GM06990 (cell line): ENCODE measurements at places on chromosomes 11 and 22.

DNA sequence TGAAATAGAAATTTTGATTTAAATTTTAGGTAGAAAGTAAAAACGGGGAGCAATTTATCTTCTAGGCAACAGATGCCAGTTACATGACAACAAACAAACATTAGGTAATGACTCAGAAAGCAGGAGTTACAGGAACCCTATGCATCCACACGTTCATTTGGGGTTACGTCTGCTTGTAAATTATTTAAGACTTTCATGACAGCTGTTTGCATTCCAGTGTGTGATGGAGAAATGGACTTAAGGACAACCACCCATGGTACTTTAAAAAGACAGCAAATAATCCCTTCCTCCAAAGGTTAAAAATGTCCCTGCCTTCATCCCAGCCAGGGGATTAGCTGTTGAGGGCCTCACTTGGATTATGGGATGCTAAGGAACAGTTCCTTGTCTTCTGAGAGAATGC lies 11.8 kb downstream of the E2F8 start:
- DNase-seq, result no peak

GRCh38 chr11:1105183-1105565 lies 30.5 kb downstream of the MUC2 start:
- no peak for DNase-seq

DNA sequence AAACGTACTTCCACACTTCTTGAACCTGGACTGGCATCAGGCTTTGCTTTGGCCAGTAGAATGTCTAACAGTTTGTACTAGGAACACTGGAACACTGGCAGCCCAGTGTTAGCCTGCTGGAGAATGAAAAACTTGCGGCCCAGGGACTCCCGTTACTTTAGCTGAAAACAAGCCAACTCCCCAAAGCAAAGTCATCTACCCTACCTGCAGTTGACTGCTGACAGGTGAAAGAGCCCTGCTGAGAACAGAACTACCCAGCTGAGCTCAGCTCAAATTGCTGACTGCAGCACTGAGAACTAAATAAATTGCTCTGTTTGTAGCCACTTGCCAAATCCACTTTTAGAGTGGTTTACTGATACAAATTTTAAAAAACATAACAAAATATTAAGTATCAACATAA lies 342.5 kb downstream of the LRRC4C start:
- no peak for DNase-seq

DNA sequence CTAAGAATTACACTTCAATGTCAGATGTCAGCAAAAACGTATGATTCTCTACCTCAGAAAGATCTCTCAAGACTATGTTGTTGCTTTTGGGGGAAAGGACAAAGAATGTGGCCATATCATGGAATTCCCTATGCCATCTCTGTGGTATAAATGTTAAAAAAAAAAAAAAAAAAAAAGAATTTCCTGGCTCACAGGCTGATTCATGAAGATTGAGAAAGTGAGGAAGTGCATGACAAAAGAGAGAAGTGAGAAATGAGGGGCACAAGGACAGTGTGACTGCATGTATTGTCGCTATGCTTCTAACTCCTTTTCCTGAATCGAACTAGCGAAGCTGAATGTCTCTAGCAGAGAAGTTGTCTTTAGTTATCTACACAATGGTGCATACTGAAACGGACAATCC lies 80.6 kb upstream of the CARD18 start:
- no peak for DNase-seq

DNA sequence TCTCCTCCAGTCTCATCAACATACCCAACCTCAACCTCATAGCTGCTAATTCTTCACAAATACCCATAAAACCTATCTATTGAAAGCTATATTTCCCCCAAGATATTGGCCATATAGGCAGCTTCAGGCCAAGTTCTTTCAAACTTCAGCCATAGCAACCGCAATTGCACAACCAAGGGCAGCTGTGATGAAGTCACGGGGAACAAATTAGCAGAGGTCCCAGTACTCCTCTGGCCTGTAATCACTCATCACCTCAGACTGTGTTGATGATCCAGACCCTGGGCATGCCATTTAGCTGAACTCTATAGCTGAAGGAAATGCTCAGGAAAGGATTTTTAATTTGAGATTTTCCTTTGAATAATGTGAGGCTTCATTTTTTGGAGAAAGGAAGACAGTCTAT lies 84.1 kb downstream of the SLC1A2 start:
- DNase-seq, result no peak

- no peak for DNase-seq
These were observed 528.0 kb downstream of the SOX6 start for GRCh38 chr11:15828215-15828853.

DNA sequence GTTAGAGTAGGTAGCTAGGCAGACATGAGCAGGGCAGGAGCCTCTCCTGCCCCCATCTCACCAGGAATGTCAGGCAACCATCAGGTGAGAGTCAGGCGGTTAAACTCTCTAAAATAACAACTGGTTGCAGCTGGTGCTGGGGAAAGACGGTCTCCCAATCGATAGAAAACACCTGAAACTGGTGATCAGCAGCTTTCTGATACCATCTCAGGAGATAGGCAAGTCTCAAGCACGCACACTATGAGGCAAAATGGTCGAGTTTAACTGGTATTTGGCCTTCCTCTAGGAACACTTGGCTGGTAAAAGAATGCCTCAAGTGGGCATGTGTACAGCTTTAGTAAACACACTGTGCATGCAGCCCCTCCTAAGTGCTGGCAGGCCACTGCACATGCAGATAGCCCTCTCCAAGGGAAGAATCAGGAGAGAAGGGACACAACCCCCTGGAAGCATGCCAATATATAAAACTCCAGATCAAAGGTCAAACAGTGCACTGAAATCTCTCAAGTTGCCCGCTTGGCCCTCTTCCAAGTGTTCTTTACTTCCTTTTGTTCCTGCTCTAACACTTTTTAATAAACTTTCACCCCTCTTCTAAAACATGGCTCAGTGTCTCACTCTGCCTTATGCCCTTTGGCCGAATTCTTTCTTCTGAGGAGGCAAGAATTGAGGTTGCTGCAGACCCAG lies 88.7 kb downstream of the USP35 start:
- no peak for DNase-seq

DNA sequence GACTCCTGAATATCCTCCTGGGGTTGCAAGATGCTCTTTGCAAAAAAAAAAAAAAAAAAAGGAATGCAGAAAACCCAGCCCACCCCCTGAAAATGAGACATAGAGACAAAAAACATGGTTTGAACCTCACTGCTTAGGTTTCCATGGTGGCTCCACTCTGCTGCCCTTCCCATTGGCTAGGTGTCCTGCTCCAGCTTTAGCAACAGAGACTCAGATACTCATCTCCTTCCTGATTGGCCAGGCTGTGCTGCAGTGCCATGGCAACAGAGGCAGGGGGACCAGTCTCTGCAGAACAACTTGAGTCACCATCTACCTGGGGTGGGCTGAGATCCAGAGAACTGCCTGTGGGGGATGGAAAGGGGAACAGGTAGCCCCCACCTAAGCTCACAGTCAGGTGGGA lies 17.4 kb upstream of the YWHAH start:
- DNase-seq, result no peak

DNA sequence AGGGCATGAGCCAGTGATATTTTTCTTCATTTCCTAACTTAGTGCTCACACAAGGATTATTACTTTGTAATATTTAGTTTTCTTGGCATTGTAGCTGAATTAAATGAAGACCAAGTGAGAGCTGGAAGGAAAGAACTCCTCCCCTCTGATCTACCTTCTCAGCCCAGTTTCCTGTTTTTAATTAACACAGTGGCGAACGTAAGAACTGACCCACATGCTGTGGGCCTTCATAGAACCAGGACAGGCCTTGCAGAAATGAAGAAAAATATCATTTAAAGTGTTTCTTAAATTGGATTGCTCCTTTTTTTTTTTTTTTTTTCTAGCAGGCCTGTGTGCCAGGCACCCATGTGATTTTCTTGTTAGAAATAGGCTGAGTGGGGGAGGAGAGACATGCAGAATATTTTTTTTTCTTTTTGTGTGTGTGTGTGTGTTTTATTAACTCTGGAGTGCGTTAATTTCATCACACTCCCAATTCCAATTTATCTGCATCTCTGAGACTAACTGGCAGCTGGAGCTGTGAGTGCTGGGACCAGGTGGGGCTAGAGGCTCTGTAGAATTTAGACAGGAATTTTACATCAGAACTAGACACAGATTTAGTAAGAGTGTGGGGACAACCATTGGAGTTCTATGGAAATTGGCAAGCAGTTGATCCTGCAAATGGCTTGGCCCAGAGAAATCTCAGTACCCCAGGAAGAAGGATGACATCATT lies 320.5 kb downstream of the DDX10 start:
- no peak for DNase-seq

- no peak for DNase-seq
These were observed 64.1 kb upstream of the ALX4 start for GRCh38 chr11:44374001-44374400.

DNA sequence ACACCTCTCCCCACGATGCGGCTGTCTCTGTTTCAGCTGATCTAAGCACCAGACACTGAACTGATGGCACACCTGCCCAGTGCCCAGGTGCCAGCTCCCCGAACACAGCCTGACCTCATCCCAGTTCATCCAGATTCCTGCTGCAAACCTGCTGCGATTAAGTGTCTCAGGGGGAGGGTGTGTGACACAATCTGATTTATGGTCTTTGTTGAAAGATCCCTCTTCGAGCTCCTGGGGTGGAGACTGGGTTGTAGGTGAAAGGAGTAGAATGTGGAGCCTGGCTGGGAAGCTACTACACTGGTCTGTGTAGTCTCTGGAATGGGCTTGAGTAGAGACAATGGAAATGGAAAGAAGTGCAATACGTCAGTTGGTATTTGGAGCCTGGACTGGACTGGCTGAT lies 390.3 kb downstream of the SHANK2 start:
- no peak for DNase-seq

GRCh38 chr11:43408277-43408676 lies 49.6 kb downstream of the TTC17 start:
- DNase-seq, result no peak

GRCh38 chr11:73184953-73185671 lies 33.0 kb upstream of the P2RY2 start:
- peak; percentile 61 for DNase-seq

- DNase-seq, result no peak
These were observed 102.1 kb downstream of the RASSF10 start for GRCh38 chr11:13110929-13111812.

- peak; percentile 14 for DNase-seq
These were observed 564.5 kb downstream of the DLG2 start for GRCh38 chr11:85062659-85063058.

DNA sequence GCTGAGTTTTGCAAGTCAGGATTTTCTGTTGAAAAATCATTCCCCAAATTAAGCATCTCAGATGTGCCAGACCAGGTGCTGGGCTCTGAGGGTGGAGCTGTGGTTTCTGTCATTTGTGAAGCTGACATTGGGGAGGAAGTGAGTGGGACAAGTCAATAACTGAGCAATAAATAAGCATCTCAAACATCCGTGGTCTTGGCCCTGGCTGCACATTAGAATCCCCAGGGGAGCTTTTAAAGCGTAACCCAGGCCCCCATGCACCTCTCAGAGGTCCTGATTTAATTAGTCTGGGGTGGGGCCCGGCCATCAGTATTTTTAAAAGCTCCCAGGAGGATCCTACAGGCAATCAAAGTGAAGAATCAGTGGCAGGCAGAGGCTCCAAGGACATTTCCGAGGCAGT lies 420.0 kb downstream of the MN1 start:
- no peak for DNase-seq

- no peak for DNase-seq
These were observed at the start of gene GAB2 for GRCh38 chr11:78417175-78417887. Gene GAB2 (minus strand): TSS chr11:78417820. CDS start chr11:78417720, 100 bp downstream.
